ENCODE measurements at places on chromosomes 4 and X.

GRCh38 chr4:161320377-161320776, 843.4 kb downstream of the FSTL5 start:
- no peak for ATAC-seq

DNA sequence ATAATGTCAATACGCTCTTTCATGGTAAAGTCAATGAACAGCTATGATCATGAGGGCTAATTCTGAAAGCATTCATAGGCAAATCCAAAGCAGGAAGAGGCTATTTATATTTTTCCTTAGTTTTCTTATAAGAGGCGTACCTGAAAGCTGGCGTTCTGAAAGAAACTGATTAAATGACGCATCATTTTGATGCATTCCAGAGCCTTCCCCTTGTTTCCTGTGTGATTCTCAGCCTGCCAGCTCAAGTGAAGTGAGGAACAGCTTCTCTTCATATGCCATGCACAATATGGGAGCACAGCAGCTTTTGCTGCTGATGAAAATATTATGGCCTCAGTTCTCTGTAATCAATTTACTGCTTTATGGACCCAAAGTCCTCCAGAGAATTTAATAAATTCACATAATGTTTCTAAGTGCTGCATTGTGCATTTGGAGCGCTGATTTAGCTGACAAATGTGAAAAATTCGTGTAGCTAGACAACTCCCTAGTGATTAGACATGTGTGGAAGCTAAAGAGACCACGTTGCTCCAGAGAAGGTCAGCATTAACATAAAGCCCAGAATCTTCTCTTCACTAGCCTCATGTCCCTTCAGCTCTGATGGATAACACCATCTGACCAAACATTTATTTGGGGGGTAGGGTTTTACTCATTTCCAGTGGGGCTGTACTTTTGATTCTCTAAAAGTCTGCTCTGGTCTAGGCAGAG, 110.8 kb downstream of the GPAT3 start:
- no peak for ATAC-seq

DNA sequence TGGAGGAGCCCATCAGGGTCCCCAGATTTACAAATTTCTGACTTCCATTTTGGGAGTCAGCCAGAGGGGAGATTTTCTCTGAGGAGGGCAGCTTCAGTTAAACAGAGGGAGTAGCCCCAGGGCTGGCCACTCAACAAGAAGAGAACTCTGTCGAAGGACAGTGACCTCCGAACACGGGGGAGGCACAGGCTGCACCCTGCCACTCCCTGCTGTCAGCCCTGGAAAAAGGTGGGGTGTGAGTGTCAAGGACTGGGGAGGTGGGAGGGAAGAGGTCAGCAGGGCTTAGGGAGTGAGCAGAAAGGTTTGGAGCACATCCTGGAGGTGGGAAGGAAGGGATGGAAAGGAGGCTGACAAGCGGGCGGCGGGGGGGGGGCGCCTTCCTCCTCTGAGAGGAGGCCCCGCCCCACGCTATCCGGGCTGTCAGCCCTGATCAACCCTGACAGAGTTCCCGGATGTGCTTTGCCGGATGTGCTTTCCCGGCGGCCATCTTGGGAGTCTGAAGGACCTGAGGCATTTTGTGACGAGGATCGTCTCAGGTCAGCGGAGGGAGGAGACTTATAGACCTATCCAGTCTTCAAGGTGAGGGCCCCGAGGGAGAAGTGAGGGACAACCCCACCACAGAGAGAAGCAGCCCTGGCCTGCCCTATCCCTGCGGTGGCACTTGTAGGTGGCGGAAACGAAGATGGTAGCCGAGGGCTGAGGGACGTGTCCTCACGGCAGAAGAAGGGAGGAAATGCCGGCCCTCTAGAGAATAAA, at the start of gene MAGEC1:
Gene MAGEC1 (plus strand): TSS at position 495 of the 756 bp plus-strand sequence. CDS start 1,179 bp downstream, outside the sequence.
- ATAC-seq = no peak

DNA sequence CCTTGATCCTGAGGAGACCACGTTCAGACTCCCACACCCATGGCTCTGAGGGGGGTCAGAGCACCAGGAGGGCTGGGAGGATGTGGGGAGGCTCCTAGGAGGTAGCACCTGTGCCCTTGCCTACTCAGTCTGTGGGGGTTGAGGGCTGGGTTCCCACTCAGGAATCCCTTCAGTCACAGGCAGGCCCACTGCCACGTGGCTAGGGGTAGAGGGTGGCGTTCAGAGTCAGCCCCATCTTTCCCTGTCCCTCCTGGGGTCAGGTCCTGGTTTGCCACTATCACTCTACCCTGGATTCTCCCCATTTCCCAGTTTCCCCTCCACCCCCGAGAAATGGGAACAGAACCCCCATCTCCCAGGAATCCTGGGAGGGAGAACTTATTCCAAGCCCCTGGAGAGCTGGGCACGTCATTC, 111.3 kb downstream of the PSAPL1 start:
- no peak for ATAC-seq

- ATAC-seq = no peak
These were observed 116.3 kb downstream of the GALNTL6 start for GRCh38 chr4:171929477-171929876.

DNA sequence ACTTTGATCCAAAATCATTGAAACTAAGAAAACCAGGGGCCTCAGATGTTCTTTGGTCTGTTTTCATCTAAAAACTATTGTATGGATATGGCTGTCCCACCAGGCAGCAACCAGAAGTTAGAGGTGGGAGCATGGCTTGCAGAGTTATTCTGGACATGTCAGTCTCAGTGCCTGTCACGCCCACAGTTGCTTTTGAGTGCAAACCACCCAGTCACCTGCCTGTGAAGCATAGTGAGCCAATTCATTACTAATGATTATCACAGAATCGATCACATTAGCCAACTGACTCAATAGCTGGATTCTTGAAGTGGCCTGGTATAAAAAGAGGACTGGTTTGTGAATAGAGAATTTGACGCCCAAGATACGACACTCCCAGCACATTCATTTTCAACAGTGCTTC, 104.2 kb upstream of the SORBS2 start:
- no peak for ATAC-seq

GRCh38 chrX:30971774-30972603, 82.9 kb upstream of the TAB3 start:
- no peak for ATAC-seq

DNA sequence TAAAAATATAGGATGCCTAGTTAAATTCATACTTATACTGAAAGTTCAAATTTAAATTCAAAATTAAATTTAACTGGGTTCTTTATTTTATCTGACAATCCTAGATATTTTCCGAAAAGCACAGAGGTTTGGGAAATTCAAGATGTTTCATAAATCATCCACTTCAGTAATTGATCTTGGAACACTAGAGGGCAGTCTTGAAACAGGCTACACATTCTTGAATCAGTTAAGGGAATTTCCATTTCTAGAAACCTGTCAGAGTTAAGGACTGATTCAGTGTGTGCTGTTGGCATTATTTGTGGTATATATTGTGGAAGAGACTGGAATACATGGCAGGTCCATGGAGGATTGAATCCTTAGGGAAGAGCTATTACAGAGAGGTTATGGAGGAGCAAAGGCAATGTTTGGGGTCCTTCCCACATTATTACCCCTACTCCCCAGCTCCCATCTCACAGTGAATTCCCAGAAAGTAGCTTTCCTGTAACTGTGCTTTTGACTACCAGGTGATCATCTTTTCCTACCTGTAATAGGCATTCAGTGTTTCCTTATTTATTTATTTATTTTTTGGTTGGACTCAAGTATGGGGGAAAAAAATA, 92.9 kb downstream of the EGF start:
- no peak for ATAC-seq

GRCh38 chr4:176967586-176967985, 174.9 kb upstream of the VEGFC start:
- no peak for ATAC-seq

- no peak for ATAC-seq
These were observed 648.8 kb downstream of the IQCM start for GRCh38 chr4:149166876-149167275.

DNA sequence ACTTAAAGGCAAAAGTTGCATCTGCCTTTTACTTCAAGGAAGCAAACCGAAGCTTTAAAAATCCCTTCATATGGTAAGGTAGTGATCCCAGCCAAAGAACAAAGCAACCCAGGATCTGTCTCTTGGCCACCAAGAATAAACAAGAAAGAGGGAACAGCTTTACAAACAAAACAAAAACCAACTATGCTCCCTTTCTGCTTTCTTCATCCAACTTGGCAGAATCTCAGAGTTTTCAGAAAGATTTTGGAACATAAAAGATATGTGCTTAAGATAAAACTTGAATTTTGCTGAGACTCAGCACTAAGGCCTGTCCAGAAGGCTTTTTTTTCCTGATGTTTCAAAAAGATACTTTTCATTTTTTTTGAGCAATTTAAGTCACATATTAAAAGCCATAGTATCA, 94.0 kb downstream of the COL4A6 start:
- no peak for ATAC-seq

DNA sequence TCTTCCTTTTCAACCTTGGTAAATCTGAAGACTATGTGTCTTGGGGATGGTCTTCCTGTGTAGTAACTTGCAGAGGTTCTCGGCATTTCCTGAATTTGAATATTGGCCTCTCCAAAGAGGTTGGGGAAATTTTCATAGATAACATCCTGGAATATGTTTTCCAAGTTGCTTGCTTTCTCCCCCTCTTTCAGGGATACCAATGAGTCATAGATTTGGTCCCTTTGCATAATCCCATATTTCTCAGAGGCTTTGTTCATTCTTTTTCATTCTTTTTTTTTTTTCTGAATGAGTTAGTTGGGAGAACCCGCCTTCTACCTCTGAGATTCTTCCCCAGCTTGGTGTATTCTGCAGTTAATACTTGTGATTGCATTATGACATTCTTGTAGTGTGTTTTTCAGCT, 549.2 kb upstream of the AMOT start:
- no peak for ATAC-seq

DNA sequence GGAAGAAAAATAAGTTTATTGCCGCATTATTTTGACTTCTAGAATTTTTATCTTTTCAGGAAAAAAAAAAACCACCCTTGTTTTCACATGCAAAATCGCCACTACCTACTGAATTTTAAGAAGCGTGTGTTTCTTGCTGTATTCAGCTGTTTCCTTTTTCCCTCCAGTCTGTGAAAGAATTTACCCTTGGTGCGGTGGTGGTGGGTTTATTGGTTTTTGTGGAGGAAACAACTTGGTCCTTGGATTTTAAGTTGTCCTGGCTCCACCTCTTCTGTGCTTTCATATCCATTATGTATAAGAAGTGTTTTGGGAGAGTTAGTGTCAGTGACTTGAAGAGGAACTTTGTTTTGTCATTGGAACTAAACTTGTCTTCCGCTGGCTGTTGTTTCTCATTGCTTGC, 8.1 kb downstream of the RAPGEF2 start:
- no peak for ATAC-seq

DNA sequence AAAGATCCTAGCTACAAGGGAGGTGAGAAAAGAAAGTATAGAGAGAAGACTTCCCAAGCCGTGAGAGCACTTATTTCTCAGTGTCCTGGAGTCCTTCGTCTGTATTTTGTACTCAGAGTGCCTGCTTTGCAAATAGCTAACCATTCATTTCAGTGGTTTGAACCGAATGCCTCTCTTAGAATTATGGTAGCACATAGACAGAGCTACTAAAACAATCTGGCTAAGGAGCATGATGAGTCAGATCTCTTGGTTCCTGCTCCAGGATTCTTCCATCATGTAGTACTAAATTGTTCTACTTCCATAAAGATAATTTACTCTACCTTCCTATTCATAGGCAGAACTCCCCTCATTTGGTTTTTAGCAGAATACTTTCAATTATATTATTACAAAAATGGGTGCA, 946.6 kb downstream of the STIM2 start:
- ATAC-seq = no peak

DNA sequence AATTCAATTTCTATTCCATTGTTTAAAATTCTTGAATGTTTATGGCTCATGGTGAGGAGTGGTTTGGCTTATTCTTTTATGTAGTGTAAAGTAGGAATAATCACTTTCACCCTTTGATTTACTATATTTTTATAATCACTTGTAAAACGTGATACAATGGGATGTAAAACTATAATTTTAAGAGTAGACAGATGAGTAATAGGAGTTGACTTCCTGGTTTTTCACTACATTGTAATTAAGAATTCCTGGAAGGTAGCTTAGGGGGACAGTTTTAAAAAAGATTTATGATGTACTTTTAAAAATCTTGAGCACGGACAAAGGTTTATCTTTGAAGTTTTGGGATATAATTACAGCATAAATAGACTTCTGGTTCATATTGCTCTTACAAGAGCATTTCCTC, 65.3 kb downstream of the PDGFC start:
- ATAC-seq = no peak

DNA sequence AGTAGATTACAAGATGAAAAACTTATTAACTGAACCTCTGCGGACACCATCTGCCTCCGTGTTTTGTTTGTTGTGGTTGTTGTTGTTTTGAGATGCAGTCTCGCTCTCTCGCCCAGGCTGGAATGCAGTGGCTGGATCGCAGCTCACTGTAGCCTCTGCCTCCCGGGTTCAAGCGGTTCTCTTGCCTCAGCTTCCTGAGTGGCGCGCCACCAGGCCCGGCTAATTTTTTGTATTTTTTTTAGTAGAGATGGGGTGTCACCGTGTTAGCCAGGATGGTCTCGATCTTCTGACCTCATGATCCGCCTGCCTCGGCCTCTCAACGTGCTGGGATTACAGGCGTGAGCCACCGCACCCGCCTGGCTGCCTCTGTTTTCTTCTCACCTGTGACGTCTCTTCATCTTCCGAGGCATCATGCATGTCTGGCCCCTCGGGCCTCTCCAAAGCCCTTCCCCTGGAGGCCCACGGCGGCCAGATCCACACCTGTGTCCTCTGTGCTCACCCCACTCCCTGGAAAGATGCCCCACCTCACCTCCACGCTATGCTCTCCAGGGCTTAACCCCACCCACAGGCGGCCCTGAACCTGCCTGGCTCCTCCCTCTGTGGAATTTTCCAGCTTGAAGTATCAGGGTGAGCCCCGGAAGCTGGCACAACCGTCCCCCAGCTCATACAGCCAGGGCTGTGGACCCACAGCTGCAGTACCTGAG, 77.0 kb upstream of the MXD4 start:
- ATAC-seq = no peak

- no peak for ATAC-seq
These were observed 92.0 kb downstream of the GUCY2F start for GRCh38 chrX:109389917-109390316.

DNA sequence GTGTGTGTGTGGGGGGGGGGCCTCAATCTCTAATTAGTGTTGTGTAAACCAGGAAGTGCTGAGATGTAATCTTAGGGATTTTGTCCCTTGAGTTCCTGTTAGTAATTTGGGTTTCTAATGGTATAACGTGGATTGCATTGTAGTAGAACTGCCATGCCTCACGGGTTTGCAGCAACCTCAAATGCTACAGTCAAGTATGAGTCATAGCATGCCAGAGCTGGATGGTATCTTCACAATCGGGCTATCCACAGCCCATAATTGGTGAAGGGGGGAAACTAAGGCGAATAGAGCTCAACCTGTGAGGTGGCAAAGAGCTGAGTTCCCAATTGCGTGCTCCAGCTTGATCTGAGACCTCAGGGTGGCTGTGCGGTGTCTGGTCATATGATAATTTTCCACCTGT, 2.2 kb upstream of the FMR1NB start:
- ATAC-seq = no peak

DNA sequence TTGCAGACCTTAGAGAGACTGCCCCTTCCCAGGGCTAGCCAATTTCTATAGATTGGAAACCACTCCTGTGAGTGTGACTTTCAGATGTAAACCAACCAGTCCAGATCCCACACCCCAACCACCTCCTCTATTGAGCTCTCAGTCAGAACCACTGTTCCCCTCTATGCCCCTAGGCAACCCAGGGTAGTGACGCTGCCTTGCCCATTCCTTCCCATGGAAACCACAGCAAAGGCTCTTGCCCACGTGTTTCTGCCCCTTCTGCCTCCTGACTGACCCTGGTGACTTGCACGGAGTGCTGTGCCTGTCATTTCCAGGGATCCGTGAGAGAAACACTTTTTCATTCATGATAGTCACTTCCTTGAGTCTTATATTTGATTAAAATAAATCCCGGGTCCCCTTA, 32.4 kb downstream of the CYTL1 start:
- ATAC-seq = no peak

All from stimulated activated memory B cell treated with anti-CD40 and anti-IgM and Interleukin-4, amounts not matched to agents 10 μg/mL and 1 μg/mL and 100 μg/mL, for 72 hours (primary cell).